ENCODE measurements at places on chromosomes 1 and 21.

GRCh38 chr1:19605967-19606366 is 38.1 kb upstream of the NBL1 start:
- DNase-seq: no peak

DNA sequence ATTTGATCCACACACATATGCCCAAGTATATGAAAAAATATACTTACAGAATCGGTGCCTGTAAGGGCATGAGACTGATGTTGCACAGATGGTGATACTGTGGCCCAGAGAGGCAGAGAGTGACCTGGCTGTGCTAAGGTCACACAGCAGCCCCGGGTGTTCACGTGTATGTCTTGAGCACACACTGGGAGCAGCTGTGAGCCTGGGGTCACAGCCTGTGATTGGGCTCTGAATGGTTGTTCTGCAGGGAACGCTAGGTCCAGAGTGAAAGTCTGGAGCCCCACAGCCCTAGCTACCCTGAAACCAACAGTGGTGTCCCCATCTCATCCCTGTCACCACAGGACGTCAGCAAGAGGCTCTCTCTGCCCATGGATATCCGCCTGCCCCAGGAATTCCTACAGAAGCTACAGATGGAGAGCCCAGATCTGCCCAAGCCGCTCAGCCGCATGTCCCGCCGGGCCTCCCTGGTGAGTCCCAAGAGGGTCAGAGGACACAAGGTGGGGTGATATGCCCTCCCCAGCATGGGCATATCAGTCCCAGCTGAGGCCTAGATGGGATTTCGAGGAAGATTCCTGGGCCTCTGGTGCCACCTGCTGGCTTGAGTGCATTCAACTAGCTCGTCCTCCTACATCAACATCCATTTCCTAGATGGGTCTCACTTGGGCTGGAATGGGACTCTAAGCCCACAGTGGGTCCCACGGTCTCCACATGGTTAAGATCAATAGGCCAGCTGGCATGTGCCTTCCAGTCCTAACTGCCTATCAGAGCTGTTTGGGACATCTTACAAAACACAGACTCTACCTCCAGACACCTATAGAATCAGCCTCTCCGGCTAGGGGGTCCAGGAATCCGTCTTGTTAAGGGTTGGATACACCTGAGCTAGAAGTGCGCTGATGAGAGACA is 19.7 kb downstream of the CDK18 start:
- DNase-seq: peak; percentile 74

- DNase-seq: no peak
Measured at GRCh38 chr1:37845049-37845646, 14.2 kb downstream of the MTF1 start.

- peak; percentile 13 for DNase-seq
Measured at GRCh38 chr1:106061586-106062495, 994.6 kb upstream of the PRMT6 start.

DNA sequence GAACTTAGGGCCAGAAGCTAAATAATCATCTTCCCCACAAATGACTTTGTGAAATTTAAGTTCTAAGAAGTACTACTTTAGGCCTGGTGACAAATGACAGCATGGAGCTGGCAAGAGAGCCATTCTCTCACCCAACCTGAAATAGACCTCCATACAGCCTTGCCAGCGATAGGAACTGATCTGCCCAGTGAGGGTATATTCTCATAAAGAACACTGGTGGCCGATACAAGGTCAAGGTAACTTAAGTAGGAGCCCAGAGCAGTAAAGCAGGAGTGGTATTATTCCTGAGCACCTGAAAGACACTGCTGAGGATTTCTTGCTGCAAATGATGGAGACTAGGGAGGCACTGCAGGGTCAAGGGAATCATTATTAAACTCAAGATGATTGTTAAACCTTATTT is 2.6 kb upstream of the TTLL7 start:
- DNase-seq: no peak

DNA sequence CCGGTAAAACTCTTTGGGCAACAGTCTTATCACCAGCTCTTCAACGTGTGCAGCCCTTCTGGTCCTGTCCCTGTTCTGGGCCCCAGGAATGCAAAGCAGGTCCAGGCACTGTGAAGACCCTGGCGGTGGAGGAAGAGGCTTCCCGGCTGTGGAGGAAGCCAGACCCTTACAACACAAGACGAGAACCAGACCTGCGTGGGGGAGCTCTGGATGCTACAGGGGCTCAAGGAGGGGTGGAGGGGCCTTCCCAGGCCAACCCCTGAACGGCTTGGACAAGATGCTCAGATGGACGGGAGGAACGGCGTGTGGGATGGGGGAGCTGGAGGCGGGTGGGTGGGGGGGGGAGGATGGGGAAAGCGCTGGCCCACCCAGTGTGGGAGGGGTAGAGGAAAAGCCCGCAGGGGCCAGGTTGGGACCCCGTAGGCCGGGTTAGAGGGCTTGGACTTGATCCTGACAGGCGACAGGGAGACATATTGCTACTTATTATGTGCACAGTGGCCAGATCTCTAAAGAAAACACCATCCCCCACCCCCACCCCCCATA is 5.1 kb upstream of the OLIG2 start:
- no peak for DNase-seq

DNA sequence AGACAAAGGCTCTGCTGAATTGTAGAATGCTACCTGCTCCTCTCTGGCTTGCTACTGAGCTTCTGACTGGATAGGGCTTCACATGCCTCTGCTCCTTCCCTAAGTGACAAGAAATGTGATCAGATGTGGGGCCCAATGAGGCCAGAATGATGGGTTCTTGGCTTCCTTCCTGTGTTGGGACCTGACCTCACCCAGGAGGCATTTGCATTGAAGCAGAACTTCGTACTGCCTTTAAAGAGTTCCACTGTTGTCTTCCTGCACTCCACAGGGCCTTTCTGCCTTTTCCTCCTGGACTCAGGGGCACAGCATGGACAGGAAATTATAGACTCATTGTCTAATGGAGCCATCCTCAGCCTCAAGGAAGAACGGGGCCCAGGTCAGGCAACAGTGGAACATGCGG is 14.3 kb downstream of the ZNF670 start:
- no peak for DNase-seq

- no peak for DNase-seq
Measured at GRCh38 chr21:16071761-16072160, 342.0 kb downstream of the USP25 start.

GRCh38 chr1:227330279-227331076 is 12.2 kb upstream of the CDC42BPA start:
- DNase-seq: no peak

- no peak for DNase-seq
Measured at GRCh38 chr1:53388963-53389362, 61.1 kb upstream of the LRP8 start.

DNA sequence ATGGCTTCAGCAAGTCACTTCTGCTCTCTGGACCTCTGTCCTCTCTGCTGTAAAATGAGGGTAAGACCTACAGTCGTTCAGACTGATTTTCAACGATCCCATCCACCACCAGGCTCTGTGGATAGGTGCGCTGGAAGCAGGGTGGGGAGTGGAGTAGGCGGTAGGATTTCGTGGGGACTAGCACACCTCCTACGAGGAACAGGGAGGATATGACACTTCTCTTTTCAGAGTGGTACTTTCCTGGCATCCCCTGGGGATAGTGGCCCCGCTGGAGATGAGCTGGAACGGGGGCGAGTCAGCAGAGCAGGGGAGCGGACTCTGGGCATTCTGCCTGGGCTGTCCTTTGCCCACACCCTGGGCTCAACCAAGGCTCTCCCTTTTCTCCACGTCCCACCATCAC is 17.7 kb downstream of the ETNK2 start:
- no peak for DNase-seq

DNA sequence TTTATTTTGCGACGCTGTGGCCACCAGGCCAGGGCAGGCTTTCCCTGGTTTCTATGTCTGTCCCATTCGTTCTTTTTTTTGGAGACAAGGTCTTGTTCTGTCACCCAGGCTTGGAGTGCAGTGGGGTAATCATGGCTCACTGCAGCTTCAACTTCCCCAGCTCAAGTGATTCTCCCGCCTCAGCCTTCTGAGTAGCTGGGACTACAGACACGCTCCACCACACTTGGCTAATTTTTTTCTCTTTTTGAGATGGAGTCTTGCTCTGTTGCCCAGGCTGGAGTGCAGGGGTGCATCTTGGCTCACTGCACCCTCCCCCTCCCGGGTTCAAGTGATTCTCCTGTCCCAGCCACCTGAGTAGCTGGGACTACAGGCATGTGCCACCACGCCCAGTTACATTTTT is 43.4 kb upstream of the WNT4 start:
- no peak for DNase-seq

Measured in DMS153 (cell line).